ENCODE measurements at places on chromosomes 3 and 15.

DNA sequence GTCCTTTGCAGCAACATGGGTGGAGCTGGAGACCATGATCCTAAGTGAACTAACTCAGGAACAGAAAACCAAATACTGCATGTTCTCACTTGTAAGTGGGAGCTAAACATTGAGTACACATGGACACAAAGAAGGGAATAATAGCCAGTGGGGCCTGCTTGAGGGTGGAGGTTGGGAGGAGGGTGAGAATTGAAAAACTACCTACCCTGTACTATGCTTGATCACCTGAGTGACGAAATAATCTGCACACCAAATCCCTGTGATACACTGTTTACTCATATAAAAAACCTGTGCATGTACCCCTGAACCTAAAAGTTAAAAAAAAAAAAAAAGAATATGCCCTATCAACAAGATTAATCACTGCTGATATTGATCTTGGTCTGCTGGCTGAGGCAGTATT is 58.7 kb upstream of the ADAMTSL3 start:
- DNase-seq: no peak

GRCh38 chr3:128823631-128824030 is 55.8 kb upstream of the ACAD9 start:
- DNase-seq: no peak

- DNase-seq: no peak
These were observed 123.8 kb upstream of the PHLDB2 start for GRCh38 chr3:111735243-111735758.

- peak; percentile 51 for DNase-seq
These were observed 250.4 kb downstream of the TJP1 start for GRCh38 chr15:29571792-29572431.

GRCh38 chr15:62927196-62927595 is 115.4 kb upstream of the TPM1 start:
- no peak for DNase-seq
